ENCODE measurements at places on chromosomes 16 and 17. TPM values are rescaled to one million over a fixed set of nuclear protein-coding genes. Genes with fewer than 3 reads are reported as not detected.

The EPN2 gene
- 7.2 TPM for total RNA-seq

The CHAD gene
- not detected for total RNA-seq

The TMEM132E gene
- not detected for total RNA-seq

The NPIPB6 gene
- 3.2 TPM for total RNA-seq

The ABCC11 gene
- not detected for total RNA-seq

The RNF222 gene
- 0.52 TPM for total RNA-seq

The IRF8 gene
- 5.4 TPM for total RNA-seq

The PRRT2 gene
- total RNA-seq: 2.0 TPM

The AOC3 gene
- total RNA-seq: 1.0 TPM

The SCARF1 gene
- 1.6 TPM for total RNA-seq

The TMEM204 gene
- 23.4 TPM for total RNA-seq

The SOX8 gene
- 3.1 TPM for total RNA-seq

The SERPINF2 gene
- 0.29 TPM for total RNA-seq

The PLLP gene
- total RNA-seq: 0.16 TPM

The KRTAP4-3 gene
- not detected for total RNA-seq

The PPM1E gene
- total RNA-seq: not detected

The ERN2 gene
- not detected for total RNA-seq

The AP1G1 gene
- total RNA-seq: 150 TPM

The ACSM2A gene
- total RNA-seq: not detected

The SMIM36 gene
- not detected for total RNA-seq

The PIMREG gene
- total RNA-seq: not detected

The IFI35 gene
- 23.1 TPM for total RNA-seq

The MPO gene
- 0.07 TPM for total RNA-seq

The TSNAXIP1 gene
- total RNA-seq: 0.62 TPM

The ASGR1 gene
- 0.92 TPM for total RNA-seq

The RHBDF1 gene
- not detected for total RNA-seq

The MYO15A gene
- 1.4 TPM for total RNA-seq

The KRTAP3-2 gene
- total RNA-seq: not detected

The HEATR9 gene
- total RNA-seq: not detected

The CORO6 gene
- total RNA-seq: 2.6 TPM

The SLC9A5 gene
- 1.3 TPM for total RNA-seq

All from T-helper 17 cell (primary cell).